ENCODE measurements at places on chromosomes 7 and 10. TPM values are rescaled to one million over a fixed set of nuclear protein-coding genes. Genes with fewer than 3 reads are reported as not detected.

The KIAA1217 gene
- 2.0 TPM for total RNA-seq

The CTNNA3 gene
- not detected for total RNA-seq

The SEMA3A gene
- total RNA-seq, result 18.4 TPM

The OR2A12 gene
- total RNA-seq, result not detected

The IGF2BP3 gene
- total RNA-seq, result 180 TPM
